ENCODE measurements at places on chromosomes 1 and 21.

- DNase-seq, result no peak
These were observed 183.4 kb downstream of the FGGY start for GRCh38 chr1:59480188-59480888.

DNA sequence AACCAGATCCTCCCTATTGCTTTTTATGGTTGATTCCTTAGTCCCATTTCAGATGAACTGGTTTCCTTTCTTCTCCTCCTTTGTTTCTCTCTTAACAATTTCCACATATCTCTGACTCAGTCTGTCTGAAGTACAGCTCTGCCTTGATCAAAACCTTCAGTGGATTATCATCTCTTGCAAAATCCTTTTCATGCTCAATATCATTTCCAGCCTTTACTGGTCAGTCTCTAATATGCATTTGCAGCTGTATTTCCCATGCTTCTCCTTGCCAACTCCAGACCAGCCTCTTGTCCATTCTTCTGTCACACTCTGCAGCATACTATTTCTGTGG is 72.2 kb downstream of the SNX7 start:
- no peak for DNase-seq

GRCh38 chr1:20052386-20052785 is 17.6 kb upstream of the PLA2G5 start:
- DNase-seq, result no peak

DNA sequence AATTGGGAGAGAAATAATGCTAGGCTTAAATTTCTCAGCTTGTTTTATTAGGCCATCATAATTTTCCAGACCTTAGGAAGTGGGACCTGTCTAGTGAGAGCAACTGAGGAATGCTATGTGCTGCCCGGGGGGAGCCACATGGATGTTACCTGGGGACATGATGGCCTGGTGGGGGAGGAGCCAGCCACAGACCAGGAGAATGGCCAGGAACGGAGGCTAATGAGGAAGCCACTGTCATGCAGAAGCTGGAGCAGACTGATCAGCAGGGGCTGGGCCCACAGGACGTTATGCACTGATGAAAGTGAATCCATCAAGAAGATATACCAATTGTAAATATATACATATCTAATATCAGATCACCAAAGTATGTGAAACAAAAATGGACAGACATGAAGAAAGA is 4.6 kb upstream of the KRTAP10-1 start:
- no peak for DNase-seq

DNA sequence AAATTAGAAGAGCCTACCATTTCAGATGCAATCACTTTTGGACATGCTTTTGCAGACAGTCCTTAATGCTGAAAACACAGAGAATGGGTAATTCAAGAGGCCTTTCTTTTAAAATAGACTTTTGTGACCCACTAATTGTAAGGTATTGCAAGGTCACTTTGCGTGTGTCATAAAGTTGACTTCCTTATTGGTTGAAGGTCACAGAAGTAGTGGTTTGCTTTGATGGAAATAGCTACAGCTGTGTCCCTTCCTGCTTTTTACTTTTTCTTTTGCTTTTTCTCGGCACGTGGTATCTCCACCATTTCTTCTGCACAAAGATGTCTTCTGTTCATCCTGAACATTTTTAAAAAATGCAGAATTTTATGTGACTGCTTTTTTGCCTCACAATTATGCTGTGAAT is 146.8 kb downstream of the DYRK1A start:
- no peak for DNase-seq

GRCh38 chr1:211267204-211267857 is 8.2 kb downstream of the RCOR3 start:
- no peak for DNase-seq

GRCh38 chr1:242579528-242580235 is 55.2 kb upstream of the PLD5 start:
- DNase-seq, result no peak

DNA sequence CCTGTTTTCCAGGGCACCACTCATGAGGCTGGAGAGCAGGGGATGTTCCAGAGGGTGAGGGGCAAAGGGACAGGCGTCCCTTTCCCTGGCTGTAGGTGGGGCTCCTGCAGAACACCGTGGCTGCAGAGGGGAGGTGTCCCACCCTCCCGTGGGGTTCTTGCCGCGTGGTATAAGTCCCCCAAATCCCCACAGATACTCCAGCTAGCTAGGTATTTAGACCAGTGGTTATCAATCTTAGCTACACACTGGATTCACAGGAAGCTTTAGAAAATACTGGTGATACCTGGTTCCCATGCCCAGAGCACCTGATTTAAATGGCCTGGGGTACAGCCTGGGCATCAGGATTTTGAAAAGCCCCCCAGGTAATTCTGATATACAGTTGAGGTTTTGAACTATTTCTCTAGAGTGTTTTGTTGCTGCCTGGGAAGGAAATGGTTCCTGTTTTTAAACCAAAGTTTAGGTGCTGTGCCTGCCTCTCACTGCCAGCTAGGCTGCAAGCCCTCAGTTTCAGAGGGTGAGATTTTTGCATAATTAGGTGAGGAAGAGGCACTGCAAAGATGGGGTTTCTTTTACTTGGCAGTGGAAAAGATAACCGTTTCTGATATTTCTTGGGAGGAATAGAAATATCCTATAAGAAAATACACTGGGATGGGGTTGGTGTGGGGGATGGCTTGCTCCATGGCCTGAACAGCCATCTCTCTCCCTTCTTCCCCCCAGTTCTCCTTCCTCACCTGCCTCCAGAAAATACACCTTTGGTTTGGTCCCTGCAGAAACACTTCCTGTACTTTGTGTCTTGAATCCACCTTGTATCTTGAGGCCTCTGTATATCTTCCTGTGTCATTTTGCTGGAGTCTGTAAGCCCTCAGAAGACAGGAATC is 51.7 kb downstream of the RASSF5 start:
- DNase-seq, result no peak

DNA sequence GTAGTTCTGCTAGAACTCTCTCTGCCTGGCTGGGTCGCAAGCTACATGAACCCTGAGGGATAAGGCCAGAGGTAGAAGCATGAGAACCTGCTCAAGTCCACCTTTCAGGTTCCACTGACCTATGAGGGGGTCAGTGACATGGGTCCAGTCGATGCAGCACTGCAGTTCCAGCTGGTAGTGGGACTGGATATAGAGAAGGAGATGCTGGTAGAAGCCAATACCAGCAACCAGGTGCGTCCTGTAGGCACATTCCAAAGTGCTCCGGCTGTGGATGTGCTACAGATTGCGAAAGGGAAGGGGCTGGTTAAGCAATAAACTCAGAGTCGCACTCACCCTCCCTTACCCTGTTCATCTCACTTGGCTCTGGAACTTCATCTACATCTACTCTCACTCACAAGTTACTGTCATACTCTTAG is 5.7 kb downstream of the SMG5 start:
- DNase-seq, result no peak

- no peak for DNase-seq
These were observed 41.8 kb downstream of the MAP3K7CL start for GRCh38 chr21:29172282-29172681.

DNA sequence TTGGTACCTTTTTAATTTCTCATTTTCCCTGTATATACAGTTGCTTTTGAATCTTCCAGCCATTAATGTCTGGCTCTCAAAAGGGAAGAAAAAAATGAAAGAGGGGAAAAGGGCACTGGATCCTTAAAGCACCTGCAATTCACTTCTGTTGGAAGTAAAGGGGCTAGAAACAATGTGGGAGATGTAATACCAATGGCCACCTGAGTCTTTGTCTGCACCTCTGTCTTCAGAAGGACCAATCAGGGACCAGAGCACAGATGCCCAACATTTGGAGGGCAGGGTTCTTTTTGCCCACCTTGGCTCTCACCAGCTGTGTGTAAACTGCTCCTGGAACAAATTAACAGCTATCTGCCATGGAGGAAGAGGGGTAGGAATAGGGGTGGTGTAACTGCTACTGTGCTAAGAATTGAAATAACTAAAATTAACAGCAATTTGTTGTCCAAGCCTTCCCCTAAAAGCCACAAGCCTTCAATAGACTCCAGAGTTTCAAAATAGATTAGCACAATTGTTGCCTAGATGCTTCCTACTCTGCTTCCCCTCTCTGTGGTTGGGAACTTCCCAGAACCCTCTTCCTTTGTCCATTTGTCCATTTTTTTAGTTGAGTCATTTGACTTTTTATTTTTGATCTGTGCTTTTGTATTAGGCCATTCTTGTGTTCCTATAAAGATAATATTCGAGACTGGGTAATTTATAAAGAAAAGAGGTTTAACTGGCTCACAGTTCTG is 11.5 kb upstream of the LRRC8B start:
- DNase-seq, result no peak

DNA sequence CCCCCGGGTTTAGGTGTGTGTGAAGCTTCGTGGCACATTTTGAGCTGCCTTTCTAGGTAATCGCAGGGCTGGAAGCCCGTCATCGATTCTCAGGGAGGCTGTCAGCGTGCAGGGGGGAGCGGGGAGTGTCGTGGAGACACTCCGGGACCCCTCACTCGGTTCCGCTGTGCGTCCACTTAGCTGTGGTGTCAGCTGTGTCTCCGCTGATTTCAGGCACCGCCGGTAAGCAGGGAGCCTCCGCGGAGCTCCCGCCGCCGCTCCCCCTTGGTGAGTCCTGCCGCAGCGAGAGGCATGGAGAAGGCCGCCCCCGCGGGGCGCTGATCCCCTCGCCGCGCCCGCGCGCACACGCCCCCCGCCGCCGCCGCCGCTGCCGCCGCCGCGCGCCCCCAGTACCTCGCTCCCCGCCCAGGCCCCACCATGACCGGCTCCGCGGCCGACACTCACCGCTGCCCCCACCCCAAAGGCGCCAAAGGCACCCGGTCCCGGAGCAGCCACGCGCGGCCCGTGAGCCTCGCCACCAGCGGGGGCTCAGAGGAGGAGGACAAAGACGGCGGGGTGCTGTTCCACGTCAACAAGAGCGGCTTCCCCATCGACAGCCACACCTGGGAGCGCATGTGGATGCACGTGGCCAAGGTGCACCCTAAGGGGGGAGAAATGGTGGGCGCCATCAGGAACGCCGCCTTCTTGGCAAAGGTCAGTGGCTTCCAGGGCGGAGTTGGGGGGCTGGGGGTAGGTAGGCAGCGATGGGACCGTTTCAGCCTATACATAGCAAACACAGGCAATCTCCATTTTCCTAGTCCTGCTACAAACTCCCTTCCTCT is 995 bp downstream of the VASH2 start:
- no peak for DNase-seq

DNA sequence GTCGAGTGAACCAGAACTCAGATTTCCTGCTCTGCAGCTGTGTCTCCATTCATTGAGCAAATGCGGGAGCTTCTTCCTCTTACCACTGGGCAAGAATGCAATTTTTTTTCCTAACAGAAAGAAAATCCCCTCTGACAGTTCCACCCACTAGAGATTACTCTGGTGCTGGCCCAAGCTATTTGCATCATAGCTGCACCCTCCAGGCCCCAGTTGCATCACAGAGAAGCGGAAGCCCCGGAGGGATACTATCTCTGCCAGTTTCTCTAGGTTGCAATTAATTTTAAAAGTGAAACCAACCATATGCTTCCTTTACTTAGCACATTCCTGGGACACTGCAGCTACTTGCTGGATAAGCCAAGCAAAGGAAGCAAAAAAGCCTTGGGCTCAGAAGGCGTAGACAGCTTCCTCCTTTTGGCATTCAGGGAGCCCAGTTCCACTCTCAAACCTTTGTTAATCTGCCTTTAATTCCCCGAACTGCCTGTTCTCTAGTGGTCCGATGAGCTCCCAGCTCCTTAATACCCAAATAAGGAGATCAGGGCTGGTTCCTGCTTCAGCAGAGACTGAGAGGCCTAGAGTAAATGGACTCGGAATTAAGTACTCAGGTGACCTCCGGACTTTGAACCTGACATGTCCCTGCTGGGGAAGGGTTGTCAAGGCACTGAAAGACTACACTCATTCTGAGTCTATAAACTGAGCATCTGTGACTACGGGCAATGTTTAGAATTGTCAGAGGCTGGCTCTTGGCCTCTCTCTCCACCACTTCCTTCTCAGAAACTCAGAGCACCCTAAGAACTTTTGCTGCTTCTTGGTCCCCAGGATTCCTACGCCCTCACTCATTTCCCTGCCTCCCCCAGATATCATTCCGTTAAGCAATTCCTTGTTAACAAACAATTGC is 72.5 kb upstream of the TNFSF18 start:
- DNase-seq, result no peak

- no peak for DNase-seq
These were observed 50.7 kb upstream of the TNFSF4 start for GRCh38 chr1:173257805-173258204.
